ENCODE measurements at places on chromosomes 7 and 10. TPM values are rescaled to one million over a fixed set of nuclear protein-coding genes. Genes with fewer than 3 reads are reported as not detected.

DNA sequence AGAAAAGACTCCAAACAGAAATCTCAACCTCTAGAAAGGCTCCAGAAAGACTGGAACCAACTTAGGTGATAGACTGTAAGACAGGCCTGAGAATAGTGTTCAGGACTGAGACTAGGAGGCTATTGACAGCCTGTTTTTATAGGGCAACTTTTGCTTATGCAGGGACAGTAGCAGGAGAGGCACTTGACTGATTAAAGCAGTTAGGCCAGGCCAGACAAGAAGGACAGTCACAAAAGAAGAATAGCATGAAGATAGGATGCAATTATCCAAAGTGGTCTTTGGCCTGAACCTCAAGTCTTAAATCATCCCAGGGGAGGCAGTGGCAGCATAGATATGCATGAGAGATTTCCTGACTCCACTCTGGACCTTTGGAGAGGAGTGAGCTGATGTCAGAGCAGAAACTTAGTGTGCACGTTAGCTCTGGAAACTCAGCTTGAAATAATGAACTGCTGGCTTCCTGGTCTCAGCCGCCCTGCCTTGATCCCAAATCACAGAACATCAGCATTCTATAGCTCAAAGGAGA lies 290.6 kb downstream of the SORCS3 start:
- DNase-seq = no peak

GRCh38 chr10:101388676-101389276 lies 34.8 kb downstream of the BTRC start:
- DNase-seq = no peak

The OGDHL gene
- total RNA-seq = 79.3 TPM

GRCh38 chr7:24877790-24878311 lies 102.1 kb downstream of the OSBPL3 start:
- no peak for DNase-seq

GRCh38 chr10:97336942-97337831 lies 2.7 kb upstream of the FRAT2 start:
- no peak for DNase-seq

The SPDYE18 gene
- not detected for total RNA-seq

DNA sequence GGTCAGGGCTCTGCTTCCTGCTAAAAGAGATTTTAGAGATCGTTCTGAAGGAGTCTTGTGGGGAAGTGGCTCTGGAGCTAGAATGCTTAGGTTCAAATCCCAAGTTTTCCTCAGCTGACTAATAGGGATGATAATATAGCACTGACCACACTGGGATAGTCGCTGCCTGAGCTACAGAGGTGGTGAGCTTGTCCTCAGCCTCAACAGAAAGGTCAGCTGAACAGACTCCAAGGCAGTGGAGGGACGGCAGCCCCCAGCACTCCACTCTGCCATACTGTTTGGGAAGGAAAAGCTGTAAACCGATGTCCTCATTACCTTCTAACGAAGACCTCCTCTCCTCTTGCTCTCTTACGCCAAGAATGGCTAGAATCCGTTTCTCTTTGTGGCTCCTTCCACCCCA lies 36.2 kb downstream of the KAT6B start:
- no peak for DNase-seq

DNA sequence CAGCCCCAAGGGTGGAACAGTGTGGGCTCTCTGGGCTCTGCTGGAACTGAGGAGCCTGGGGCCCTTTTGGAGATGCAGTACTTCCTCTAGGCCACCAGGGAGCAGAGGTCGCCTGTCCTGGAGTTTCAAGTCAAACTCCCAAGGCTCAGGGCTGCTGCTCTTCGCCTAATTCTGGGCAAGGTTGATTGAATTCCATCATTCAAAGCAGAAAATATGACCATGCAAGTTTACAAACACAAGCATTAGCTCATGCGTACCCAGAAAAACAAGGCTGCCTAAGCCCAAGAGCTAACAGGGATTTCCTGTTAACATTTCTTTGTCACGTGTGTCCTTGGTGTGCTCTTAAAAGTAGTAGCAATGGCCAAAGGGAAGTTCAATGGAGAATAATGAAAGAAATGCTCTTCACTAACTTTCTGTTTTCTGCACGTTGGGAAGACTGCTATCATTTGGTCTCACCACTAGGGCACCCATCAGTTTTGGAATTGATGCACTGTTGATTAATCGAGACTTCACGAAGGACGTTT lies 20.1 kb downstream of the LDB3 start:
- DNase-seq = peak; percentile 64

DNA sequence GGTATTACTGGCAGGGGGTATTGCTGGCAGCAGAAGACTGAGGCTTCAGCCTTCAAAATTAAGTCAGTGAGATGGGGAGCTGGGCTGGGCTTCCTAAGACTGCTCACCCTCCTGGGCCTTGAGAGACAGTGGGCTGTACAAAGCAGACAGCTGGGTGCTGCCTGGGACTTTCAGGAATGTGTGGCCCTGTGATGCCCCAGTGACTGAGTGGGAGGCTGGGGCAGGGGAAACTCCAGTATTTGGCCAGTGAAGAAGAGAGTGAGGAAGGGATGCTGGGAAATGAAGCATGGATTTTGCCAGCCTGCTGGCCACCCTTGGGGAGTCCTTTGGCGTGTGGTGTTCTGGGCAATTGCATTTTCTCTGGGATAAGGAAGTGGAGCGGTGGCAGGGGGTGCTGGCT lies 442 bp downstream of the ANKRD2 start:
- DNase-seq = no peak

The ASCC1 gene
- 12.0 TPM for total RNA-seq

- DNase-seq = no peak
These were observed 16.3 kb downstream of the CYP3A4 start for GRCh38 chr7:99767662-99768061.

DNA sequence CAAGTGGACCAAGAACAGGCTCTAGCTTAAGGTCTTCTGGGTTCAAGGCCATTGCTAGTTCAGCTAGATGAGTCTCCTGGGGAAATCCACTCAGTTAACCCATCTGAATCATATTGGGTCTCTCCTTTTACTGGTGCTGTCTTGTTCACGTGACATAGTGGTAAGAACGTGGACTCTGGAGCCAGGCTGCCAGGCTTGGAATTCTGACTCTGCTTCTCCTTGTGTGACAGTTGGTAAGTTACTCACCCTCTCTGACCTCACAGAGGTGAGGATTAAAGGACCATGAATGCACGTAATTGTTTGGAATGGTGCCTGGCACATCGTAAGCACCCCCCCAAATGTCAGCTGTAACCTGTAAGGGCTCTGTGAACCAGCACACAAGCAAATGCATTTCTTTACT lies 9.7 kb upstream of the CALU start:
- DNase-seq = no peak

DNA sequence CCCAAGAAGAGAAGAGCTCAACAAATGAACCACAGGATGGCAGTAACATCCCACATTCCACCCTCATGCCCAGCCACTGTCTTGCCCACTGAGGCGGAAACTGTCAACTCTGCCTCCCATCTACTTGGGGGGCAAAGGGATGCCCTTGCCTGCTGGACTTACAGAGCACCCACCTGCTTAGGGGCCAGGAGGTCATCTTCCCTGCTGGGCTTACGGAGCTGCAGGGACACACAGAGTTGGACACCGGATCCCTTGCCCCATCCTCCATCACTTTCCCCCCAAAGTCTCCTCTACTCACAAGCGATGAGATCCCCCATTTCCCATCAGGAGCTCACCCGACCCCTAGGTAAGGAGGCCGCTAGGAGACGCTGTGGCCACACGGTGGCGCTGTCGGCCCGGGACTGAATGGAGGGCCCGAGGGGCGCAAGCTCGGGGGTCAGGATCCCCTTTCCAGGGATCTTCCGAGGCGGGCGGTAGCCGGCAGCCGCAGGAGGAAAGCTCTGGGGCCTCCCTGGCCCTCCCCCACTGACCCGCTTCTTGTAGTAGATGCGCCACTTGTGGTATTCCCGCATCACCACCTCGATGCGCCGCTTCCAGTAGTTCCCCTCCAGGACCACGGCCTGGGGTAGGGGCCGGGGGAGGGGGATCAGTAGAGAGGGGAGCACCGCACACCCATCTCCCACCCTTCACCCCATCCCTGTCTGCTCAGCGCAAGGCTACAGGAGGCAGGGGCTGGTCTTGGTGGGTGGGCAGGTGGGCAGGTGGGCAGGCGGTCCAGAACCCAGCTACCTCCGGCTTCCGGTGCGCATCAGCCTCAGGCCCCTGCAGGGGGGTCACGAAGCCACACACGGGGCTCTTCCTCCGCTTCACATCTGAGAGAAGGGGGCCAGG lies 17.3 kb downstream of the MLXIPL start:
- DNase-seq = peak; percentile 57

- no peak for DNase-seq
These were observed 44.8 kb upstream of the GLCCI1 start for GRCh38 chr7:7923818-7924217.

DNA sequence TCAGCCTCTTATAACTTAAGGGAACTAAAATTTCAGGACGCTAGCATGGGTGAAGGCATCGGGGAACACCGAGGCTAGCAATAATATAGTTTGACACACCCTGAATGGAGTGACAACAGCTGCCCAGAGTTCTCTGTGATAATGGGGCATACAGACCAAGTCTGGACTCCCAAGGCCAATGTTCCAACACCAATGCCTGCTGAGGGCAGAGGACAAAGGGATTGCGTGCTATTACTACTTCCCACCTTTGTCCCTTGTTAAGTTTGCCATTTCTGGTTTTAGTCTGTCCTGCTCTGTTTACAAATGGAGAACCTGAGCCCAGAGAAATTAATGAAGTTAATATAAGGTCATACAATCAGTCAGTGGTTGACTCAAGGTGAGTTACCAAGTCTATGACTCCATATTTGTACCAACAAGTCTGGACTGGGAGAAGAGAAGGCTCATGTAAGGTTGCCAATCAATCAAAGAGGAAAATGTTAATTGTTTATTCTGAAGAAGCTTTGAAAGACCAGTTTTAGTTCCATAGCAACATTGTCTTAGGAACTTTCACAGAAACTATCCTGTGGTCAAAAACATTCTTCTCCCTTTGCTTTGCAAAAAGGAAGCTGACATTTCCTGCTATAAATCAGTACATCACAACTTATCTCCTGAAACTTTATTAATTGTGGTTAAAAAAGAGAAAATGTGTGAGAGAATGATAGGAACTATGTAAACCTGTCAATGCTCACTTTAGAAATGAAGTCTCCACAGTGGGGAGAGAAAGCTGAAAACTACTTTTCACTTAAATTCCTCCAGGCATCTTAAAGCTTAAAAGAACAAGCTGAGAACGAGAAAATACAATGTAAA lies 74.5 kb downstream of the CCDC6 start:
- no peak for DNase-seq

DNA sequence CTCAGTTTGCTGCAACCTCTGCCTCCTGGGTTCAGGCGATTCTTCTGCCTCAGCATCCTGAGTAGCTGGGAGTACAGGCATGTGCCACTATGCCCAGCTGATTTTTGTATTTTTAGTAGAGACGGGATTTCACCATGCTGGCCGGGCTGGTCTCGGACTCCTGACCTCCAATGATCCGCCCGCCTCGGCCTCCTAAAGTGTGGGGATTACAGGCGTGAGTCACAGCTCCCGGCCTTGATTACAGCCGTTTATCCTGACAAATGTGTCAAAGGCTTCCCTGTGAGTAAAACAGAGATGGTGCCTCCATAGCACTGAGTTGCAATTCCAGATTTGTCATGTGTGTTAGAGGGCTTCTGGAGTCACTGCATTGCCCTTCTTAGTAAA lies 273.7 kb downstream of the CCDC3 start:
- DNase-seq = no peak

GRCh38 chr7:140084972-140085371 lies 22.2 kb upstream of the PARP12 start:
- no peak for DNase-seq

DNA sequence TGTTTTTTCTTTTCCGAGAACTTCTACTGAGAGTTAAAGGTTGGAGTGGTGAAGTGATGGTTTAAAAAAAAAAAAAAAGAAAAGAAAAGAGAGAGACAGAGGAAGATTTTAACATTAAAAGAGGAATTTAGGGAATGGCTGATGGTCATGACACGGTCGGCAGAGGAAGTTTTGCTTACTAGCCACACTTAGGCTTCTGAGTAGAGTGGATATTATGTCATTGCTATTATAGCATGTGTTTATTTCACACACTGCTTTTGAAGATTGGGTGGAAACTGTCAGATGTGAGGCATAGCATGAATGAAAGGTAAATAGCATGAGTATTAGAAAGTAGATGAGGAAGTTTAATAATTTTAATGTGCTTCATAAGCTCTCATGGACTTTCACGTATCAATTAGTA lies 2.5 kb downstream of the KAT6B start:
- DNase-seq = no peak

GRCh38 chr10:16944986-16945385 lies 127.8 kb upstream of the RSU1 start:
- DNase-seq = no peak

DNA sequence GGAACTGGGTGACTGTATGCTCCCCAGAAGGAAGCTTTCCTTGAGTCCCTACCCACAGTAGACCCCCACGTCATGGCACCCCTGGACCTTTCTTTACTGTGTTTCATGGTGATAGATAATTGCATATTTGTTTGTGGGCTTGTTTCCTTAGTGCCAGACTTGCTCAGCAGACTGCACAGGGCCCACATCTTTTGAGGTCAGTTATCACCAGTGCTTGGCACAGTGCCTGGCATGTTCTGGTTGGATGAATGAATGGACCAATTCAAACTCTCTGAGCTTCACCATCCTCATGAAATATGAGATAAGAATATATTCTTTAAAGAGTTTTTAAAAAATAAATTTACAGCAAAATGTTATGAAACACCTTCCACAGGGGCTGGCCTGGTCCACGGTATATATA lies 78.4 kb upstream of the EMX2 start:
- no peak for DNase-seq

DNA sequence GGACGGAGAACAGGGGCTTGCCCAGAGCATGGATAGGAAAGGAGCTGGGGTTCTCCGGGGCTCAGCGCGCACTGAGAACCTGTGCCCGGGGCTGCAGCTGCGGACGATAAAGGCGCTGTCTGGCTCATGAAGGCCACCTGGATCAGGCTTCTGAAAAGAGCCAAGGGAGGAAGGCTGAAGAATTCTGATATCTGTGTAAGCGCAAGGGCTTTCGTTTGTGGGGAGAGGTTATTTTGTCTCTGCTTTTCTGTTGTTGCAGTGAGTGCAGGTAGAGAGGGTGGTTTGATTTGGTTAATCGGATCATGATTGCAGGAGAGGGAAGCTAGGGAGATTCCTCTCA lies 250.5 kb downstream of the NSUN6 start:
- peak; percentile 54 for DNase-seq

The ADCYAP1R1 gene
- 0.29 TPM for total RNA-seq

GRCh38 chr7:157930441-157930840 lies 593.6 kb downstream of the DNAJB6 start:
- DNase-seq = no peak

DNA sequence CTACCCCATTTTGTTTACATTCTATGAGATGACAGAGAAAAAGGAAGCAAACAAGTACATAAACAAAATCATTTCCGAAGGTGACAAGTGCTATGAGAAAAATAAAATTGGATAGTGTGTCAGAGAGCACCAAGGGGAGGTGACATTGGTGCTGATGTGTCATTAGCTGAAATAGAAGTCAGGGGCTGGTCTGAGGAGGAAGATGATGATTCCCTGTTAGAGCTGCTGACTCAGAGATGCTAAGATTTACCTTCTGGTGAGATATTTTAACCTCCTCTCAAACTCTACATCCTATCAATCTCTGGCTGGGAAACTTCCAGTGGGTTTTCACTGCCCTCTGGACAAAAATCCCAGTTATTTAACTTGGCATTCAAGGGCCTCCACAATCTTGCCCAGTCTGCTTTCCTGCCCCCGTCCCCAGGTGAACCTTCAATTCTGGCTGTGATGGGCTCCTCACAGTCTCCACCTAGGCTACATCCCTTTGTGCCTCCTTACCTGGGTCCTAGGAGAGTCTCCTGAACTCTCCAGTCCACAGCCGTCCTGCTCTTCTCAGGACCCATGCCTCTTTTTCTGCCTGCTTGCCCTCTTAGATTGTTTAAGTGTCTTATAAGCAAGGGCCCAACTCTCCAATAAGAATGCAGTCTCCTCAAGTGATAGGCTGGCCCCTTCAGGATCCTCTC lies 26.6 kb downstream of the DUSP5 start:
- no peak for DNase-seq

The EPO gene
- total RNA-seq = 1.00 TPM

Measured in right lobe of liver (tissue), 6 donors.